ENCODE measurements at places on chromosomes 2 and 18. TPM values are rescaled to one million over a fixed set of nuclear protein-coding genes. Genes with fewer than 3 reads are reported as not detected.

- DNase-seq, result no peak
- H3K4me1 ChIP-seq, result peaks cover 3% of the 10 kb centered on the region
- H3K27ac ChIP-seq, result no peak overlapping the region
- no peak overlapping the region for H3K4me3 ChIP-seq
- H3K27me3 ChIP-seq, result no peaks in the 10 kb centered on the region
Measured at GRCh38 chr2:30159766-30160165, 13.0 kb downstream of the YPEL5 start.

DNA sequence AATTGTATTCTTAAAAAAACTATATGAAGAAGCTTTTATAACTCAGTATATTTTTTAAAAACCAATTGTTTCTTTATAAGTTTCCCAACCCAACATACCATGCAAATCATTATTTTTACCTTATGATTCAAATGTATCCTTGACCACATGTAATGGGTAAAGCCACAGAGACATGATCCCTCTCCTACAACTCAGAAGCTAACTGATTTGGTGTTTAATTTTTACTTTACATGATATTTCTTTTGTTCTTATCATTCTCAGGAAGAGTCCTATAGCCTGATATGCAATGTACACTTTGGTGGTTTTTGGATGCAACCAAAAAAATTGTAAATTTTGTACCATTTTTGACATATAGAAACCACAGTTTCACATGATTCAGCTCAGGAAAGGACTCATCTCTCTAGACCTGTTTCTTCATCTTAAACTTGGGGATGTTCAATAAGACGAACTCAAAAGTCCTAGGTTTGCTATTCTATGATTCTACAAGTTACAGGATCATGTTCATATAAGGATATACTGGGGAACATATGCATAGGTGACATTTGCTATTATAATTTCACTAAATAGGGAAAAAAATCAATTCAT, 85.2 kb upstream of the RBBP8 start:
- no peak overlapping the region for H3K27ac ChIP-seq
- H3K36me3 ChIP-seq, result no peaks in the 10 kb centered on the region
- no peak overlapping the region for H3K4me3 ChIP-seq
- no peak for DNase-seq

DNA sequence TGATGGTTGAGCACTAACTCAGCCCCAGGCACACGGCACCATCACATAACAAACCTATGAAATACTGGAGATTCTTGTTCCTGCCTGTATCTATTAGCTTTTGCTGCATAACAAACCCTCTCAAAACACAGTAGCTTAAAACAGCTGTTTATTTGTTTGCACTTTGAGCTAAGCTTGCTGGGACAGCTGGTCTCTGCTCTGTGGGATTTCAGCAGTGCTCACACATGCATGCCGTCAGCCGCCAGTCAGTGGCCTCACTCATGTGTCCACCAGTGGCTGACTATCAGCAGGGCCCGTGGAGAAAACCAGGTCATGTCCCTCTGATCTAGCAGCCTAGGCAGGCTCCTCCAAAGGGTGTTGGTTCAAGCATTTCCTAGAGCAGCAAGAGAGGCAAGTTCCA, 52.8 kb upstream of the RAB12 start:
- no peak overlapping the region for H3K4me3 ChIP-seq
- no peak for DNase-seq
- no peak overlapping the region for H3K27ac ChIP-seq
- H3K4me1 ChIP-seq, result no peaks in the 10 kb centered on the region

Gene SOCS6
- total RNA-seq, result 10.4 TPM
